ENCODE measurements at places on chromosomes 16 and 17. TPM values are rescaled to one million over a fixed set of nuclear protein-coding genes. Genes with fewer than 3 reads are reported as not detected.

GNG13 gene
- total RNA-seq, result not detected

LPO gene
- not detected for total RNA-seq

MEFV gene
- 0.34 TPM for total RNA-seq

WFIKKN1 gene
- under 0.01 TPM for total RNA-seq

PPP1R9B gene
- 36.3 TPM for total RNA-seq

RASD1 gene
- total RNA-seq, result 1.7 TPM

RGS9 gene
- 1.7 TPM for total RNA-seq

FBXW10 gene
- total RNA-seq, result 0.33 TPM
